ENCODE measurements at places on chromosomes 6 and 20.

- peak; percentile 71 for DNase-seq
These were observed 7.3 kb downstream of the DNTTIP1 start for GRCh38 chr20:45798935-45799642.

DNA sequence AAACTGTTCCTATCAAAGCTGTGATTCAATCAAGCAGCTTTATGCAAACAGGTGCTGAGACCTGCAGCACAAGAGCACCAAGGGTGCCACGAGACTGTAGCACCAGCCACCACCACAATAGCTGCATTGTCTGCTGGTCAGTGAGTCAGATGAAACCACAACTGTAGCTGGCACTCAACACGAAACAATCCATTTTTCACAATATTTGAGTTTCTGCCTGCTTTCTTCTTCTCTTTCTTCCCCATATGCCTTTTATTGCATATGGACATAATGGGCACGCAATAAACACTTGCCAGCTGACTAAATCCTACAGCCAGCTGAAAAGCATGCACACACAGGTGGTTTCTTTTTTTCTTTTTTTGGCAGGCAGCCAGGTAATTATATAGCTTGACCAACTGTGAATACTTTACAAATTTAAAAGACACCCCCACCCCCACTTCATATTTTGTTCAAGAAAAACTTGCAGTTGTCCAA lies 16.6 kb downstream of the SLC2A12 start:
- DNase-seq = no peak

GRCh38 chr6:19312241-19312978 lies 524.8 kb upstream of the ID4 start:
- DNase-seq = peak; percentile 53

- no peak for DNase-seq
These were observed 1.2 kb upstream of the SYNJ2 start for GRCh38 chr6:157980288-157981131.

DNA sequence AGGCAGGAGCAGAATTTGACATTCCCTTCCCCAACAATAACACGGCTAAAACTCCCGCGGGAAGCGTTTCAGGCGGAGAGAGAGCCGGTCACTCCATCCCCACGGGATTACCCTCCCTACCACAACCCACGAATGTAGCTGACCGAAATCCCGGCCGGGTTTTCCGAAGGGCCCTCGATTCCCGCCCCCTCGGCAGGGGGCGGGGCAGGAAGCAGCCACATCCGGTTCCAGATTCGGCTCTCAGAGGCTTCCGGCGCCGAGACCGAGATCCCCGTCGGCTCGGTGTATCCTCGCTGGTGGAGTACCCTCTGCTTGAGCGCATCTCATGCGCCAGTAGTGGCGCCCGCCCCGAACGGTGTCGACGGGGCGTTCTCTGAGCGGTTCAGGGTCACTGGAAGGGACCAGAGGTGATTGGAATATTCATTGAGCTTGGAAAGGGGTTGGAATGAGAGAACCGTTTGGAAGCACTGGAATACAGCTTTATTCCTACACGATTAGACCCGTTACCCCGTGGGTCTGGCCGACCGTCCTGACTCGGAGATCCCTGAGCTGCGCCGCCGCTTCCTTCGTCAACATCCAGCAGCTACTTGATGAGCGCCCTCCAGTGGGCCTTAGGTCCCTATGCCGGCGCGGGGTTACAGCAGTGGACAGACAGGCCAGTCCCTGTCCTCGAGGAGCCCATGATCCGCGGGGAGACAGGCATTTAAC lies 649 bp upstream of the RGL2 start:
- DNase-seq = peak; percentile 82

GRCh38 chr20:60238992-60239660 lies 280.9 kb downstream of the CDH26 start:
- DNase-seq = no peak

DNA sequence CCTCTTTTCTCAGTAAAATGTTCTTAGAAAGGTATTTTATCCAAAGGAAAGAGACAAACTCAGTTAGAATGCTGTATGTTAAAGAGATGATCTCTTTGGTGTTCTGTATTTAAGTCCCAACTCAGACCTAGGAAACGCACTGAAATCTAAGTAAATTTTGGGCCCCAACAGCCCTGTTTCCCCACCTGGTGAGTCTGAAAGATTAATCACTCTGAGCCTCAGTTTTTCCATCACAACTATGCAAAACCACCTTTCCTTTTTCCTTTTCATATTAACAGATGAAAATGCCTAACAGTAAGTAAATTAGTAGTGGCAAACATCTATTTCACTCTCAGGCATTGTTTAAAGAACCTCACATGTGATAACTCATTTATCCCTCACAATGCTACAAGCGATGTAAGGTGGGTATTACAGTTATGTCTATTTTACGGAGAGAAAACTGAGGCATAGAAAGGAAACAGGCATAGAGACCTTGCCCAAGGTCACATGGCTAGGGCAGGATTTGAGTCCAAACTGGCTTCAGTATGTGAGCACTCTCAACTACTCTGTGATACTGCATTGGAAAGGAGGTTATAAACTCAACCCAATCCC lies 36.0 kb upstream of the FAM83C start:
- no peak for DNase-seq

DNA sequence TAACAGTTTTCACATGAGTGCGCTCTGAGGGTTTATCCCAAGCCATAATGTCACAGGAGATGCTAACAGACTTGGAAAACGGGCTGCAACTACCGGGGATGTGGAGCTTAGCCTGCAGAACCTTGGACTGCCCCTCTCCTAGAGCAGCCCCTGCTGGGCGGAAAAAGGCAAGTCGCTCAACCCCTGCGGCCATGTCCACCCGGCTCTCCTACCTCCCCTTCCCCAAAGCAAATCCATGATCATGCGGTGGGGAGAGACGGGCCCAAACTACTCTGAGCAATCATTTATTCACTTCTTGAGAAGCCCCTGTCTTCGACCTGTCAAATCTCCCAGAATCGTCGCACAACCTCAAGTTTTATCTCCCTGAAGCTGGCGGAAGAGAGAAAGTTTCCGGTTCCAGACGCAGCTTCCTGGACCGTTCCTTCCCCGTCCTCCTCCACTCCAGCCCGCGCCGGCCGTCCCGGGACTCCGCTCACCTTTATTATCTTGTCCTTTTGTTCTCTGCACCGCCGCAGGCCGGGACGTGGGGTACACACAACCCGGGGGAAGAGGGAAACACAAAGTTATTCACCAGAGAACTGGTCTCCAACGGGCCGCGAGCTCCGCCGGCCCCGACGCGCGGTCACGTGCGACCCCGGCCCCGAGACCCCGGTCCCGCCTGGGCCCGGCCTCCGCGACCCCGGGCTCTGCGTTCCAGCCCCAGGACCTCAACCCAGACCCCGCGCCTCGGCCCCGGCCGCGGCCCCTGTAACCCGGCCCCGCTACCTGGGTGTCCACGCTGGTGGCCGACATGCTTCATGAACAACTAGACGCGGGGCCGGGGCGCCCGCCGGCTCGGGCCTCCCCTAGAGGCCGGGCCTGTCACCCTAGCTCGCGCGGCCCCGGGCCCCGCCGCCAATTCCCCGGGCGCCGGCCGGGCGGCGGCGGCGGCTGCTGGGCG lies 560 bp downstream of the YTHDF1 start:
- DNase-seq = peak; percentile 22

- DNase-seq = no peak
These were observed 218.6 kb upstream of the CITED2 start for GRCh38 chr6:139593081-139593480.

GRCh38 chr6:46491201-46491627 lies at the start of gene RCAN2:
RCAN2 (minus strand) TSS chr6:46491449.
- peak; percentile 60 for DNase-seq

GRCh38 chr6:4301871-4302270 lies 166.5 kb upstream of the ECI2 start:
- no peak for DNase-seq

DNA sequence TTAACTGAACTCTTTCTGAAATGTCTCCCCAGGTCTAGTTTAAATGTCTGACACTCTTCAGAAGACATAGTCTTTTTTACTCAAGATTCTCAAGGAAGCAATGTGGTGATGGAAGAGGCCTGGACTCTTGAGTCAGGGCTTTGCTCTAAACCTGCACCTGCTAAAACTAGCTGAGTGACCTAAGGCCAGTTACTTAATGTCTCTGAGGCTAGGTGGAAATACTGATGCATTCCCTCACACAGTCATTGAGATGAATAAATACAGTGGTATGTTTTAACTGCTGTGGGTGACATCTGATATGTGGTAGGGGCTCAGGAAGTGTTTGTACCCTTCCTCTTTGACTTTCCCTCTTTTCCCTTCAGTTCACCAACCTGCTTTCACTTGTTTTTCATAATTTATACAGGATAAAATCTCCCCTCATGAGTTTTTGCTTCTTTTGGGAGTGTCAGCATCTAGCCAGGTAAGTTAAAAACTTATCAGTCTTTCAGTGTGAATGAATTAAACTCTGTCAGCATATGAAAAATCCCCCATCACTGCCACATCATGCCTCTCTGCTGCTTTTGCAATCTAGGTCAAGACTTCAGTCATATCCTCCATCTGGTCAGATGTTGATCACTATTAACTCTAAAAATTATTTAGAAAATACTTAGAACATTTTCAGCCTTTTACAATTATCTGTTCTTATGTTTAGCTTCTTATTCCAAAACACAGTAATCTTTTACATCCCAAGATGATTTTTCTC lies 178.7 kb upstream of the TNFAIP3 start:
- no peak for DNase-seq

GRCh38 chr6:42629845-42630244 lies 66.0 kb downstream of the UBR2 start:
- no peak for DNase-seq

DNA sequence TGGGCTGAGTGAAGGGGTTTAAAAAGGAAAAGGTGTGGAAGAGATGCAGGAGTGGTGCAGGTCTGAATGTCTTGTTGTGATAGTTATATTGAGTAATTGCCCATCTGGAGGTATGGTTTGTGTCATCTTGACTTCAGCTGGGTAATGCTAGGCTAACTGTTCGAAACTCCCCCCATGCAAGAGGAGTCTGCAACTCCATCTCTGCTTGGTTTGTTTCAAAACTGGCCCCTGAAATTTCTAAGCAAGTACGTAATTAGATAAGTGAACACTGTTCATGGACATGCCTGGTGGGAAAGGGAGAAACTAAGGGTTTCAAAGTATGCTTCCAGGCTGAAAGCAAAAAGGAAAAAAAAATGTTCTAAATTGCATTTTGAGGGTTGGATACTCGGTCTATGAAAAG lies 17.1 kb downstream of the TTK start:
- no peak for DNase-seq

- no peak for DNase-seq
These were observed 14.5 kb downstream of the SNRNP48 start for GRCh38 chr6:7604506-7604905.

DNA sequence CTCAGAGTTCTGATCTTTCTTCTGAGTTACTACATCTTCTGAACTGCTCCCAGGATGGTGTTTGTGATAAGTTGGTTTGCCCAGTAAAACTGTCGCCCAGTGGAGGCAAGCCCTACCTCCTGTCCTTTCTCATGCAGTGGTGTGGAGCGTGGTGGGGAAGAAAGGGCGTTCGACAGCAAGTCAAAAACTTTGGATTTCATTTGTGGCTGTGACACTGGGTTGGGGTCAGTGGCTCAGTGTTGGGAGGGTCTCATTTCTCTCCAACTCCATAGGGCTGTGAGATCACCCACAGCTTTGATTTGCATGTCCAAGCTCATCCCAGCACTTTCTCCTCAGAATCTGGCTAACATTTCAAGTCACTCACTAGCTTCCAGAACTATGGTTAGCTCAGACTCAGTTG lies 17.5 kb upstream of the SLC22A2 start:
- no peak for DNase-seq

- DNase-seq = peak; percentile 78
These were observed 38.2 kb downstream of the KIAA1755 start for GRCh38 chr20:38222231-38222922.

- peak; percentile 14 for DNase-seq
These were observed 59.2 kb upstream of the CSE1L start for GRCh38 chr20:48986899-48987298.

GRCh38 chr6:37239950-37240713 lies 17.4 kb upstream of the TBC1D22B start:
- peak; percentile 46 for DNase-seq

DNA sequence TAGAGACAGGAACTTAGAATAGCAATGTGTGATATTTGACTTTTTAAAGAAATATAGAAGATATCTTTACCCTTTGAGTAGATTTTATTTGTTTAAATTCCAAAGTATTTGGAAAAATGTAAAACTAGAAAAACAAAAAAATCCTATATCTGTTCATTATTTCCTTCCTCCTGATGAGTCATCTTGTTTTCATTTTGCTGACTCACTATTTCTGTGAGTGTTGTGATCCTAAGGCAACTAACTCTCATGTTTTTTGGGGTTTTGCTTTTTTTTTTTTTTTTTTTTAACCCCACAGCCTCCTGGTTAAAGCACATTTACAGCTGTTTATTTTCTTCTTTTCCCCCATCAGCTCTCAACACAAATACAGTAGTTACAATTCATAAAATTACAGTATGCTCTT lies 37.8 kb upstream of the THEMIS start:
- DNase-seq = no peak

GRCh38 chr6:147903931-147904330 lies 395.4 kb downstream of the SAMD5 start:
- no peak for DNase-seq

DNA sequence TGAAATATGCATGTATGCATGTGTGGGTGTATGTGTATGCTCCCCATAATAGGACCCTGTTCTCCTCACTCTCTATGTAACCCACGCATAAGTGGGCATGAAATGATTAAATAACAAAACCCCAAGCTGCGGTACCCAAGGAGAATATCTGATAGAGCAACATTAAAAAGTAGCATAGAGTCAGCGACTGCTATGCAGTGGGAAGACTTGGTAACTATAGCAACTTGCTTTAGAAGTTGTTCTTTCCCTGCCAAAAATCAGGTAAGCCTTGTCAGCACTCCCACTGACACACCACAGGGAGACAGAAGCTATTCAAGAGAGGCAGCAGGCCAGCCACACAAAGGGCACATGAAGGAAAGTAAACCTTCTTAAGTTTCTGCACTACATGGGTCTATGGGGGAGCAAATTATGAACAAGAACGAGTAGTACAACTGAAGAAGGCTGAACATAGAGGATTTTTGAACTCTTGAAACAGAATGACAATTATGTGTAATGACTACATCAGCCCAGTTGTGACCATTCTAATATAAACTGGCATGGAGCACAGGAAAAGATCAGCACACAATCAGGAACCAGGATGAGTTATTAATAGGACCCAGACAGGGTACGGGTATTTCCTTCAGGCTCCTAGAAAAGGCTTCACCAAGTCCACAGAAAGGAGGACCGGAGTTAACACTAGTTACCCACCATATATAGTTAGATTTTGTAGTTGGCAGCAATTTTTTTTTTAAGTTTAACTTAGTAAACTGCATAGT lies 89.9 kb downstream of the GPR6 start:
- no peak for DNase-seq

DNA sequence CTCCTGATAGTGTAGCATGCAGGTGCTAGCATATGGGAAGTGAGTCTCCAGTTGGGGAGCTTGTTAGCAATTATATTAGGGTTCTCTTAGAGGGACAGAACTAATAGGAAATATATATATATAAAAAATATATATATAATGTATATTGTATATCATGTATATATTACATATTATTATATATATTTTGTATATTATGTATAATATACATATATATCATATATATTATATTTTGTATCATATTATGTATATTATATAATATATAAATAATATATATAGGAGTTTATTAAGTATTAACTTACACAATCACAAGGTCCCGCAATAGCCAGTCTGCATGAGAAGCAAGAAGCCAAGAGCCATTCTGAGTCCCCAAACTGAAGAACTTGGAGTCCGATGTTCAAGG lies 84.2 kb downstream of the CDYL start:
- DNase-seq = no peak
